ENCODE measurements at places on chromosomes 12 and 14.
A peak's percentile ranks its signal among the peaks of the same experiment; 100 is the strongest.

DNA sequence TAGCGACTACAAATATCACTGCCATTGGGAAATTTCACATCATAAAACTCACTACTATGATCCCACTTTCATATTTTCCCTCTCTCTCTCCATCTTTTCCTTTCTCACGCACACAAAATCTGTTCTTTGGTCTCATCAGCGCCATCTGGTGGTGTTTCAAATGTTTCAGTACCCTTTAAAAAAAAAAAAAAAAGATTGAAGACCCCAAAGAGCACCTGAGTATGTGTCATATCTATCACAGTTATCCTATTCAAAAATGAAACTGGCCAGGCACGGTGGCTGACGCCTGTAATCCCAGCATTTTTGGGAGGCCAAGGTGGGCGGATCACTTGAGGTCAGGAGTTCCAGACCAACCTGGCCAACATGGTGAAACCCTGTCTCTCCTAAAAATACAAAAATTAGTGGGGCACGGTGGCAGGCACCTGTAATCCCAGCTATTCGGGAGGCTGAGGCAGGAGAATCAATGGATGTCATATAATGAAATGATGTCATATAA, 72.4 kb downstream of the TTC9 start:
- DNase-seq = peak; percentile 41

GRCh38 chr12:4446335-4446734, 720 bp upstream of the FGF6 start:
- DNase-seq = no peak

- no peak for DNase-seq
Observed at GRCh38 chr14:103550451-103551337, 11.8 kb downstream of the BAG5 start.

DNA sequence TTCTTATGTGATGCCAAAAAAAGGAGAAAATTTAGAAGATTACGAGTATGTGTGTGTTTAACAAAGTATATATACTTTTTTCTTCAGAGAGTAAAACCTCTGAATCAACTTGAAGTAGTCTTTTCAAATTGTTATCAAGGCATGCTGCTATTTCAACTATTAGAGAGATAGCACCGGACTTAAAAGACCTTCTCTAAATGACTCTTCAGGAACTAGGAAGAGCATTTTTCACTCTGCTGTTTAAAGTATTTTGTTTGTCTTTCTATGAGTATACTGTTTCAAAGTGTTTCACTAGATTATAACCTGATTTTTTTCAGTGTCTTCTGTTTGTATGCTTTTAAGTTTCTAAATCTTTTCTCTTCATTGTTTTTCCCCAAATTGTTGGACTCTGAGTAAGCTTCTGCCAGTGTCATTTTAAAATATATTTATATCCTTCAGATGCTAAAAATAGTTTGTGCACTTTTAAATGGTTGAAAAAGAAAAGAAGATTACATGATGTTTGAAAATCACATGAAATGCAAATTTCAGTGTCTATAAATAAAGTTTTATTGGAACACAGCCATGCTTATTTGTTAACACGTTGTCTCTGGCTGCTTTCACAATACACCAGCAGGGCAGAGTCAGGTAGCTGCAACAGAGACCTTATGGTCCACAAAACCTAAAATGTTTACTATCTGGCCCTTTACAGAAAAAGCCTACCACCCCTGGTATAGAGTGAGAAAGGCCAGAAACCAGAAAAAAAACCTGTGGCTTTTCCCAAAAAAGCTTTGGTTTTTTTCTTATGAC, 21.3 kb downstream of the CRADD start:
- no peak for DNase-seq

GRCh38 chr12:107014055-107014454, 27.1 kb upstream of the MTERF2 start:
- DNase-seq = no peak

DNA sequence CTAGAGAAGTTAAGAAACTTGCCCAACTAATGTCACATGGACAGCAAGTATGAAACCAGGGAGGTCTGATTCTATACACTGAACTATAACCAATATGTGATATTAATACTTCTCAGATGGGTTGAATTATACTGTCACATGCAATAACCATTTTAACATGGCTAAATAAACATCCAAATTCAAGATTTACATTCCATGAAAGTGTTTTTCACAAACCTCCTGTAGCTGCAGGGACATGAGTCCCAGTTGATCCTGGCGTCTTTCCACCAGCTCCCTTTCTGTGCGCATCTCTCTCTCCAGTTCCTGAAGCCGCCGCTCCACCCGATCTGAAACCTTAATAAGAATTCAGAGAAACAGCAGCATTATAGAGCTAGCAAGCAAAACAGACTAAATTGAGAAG, 79.0 kb downstream of the CEP128 start:
- DNase-seq = no peak

DNA sequence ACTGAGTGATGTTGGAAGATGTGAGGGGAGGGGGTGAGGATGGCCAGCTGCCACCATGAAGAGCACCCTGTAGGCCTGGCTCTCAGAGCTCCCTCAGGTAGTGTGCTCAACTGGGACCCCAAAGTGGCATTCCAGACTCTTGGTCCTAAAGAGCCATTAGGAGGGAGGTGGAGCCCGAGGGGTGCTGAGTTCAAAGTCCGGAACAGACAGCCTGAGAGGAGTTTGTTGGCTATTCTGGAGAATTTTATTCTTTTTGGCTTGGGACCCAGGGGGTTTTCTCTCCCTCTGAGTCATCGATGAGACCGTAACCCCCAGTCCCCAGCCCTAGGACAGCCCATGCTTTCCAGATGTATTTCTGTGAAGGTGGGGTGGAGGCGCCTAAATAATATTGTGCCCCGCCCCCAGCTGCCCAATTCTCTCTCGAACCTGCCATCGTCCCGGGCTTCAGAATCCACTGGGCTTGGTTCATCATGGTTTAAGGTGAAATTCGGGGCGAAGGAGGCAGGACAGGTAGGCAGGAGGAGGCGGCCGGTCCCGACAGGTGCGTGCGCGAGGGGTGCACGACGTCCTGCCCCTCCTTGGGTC, 690 bp upstream of the RBP5 start:
- DNase-seq = no peak

GRCh38 chr12:77238335-77238734, 173.0 kb upstream of the E2F7 start:
- DNase-seq = no peak

DNA sequence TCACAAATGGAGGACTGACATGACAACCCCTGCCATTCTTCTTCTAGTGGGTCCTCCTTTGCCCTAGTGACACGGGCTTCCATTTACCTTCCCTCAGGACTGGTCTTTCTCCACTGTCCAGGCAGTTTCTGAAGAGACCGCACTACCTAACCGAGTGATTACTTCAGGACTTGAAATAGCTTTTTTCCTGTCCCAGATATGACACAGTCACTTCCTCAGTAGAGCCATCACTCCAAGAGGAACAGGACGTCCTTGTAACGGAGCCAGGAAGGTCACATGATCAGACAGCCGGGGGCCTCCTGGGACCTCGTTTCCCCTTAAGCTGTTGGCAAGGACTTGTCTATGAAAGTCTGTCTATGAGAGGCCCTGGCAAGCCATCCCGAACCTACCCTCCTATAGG, 62.3 kb downstream of the FOS start:
- DNase-seq = no peak

DNA sequence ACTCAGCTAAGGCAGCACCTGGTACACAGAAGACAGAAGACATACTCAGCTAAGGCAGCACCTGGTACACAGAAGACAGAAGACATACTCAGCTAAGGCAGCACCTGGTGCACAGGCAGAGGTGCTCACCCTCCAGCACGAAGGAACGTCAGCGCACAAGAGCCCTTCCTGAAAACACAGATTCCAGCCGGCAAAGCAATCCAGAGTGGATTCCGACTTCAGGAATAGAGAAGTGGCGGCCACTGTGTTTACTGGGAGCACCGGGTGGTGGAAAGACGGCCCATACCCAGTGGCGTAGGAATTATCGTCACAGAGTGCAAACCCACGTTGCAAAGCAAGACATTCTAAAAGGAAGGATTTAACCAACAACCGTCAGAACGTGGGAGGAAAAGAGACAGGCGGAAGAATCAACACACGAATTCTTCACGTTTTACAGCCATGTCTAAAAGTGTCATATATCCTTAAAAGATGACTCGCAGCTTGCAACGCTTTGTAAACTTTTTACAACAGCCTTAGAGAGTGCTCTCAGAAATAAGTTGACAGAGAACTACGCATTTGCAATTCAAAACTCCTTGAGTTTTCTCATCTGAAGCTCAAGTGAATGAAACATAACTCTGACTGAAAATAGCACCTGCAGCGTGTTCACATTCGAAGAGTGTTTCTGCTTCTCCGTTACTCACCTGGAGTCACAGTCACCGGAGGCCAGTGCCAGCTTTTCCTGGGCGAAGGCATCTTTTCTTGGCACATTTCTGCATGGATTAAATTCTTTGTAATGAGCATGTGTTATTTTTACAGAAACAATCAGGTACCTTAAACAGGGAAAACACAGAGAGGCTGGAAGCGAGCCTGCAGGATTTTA, 55.8 kb upstream of the GALNT9 start:
- DNase-seq = no peak

DNA sequence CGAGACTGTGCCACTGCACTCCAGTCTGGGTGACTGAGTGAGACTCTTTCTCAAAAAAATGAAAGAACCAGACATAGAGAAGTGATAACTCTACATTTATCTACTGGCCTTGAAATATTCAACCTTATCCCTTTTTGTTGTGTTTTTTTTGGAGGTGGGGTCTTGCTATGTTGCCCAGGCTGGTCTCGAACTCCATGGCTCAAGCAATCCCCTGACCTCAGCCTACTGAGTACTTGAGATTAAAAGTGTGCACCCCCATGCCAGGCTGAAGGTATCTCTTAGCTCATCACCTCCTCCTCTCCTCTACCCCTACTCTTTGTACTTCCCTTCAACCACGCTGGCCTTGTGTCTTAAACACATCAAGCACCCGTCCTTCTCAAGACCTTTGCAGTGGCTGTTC, 3.8 kb downstream of the DRAM1 start:
- no peak for DNase-seq

GRCh38 chr14:61587081-61587713, 108.1 kb upstream of the HIF1A start:
- DNase-seq = no peak

DNA sequence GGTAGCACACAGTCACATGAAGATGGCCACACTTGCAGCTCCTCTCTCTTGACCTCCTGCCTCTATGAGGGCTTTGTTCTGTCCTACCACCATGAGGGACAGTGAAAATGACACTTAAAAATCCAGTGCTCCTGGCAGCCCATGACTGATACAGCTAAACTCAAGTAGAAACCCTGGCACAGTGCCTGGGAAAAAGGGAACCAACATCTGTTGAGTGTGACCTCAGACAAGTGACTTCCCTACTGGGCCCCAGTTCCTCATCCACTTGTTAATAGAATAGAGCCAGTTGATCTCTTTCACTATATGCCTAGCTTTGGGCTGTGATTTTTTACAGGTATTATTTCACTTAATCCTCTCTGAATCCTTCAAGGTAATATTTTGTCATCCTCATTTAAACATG, 4.8 kb downstream of the GUCY2C start:
- no peak for DNase-seq

DNA sequence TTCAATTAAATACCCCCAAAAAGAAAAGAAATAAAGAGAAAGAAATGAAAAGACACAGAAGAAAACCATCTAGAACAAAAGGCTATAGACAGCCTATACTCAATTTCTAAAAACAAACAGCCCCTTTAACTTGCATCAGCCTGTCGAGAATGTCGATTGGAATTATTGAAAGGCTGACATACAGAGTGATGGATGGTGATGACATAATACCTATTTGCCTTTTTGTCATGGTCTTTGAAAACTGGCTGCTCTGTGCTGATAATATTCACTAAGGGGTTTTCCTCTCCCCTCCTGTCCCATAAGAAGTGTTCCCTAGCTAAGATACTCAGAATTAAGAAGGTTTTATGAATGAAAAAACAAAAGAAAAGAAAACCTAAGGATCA, 393.7 kb downstream of the SOX5 start:
- DNase-seq = no peak

GRCh38 chr12:66268562-66268961, 33.7 kb upstream of the HELB start:
- no peak for DNase-seq

GRCh38 chr12:114253976-114254778, 151.8 kb downstream of the TBX5 start:
- no peak for DNase-seq

DNA sequence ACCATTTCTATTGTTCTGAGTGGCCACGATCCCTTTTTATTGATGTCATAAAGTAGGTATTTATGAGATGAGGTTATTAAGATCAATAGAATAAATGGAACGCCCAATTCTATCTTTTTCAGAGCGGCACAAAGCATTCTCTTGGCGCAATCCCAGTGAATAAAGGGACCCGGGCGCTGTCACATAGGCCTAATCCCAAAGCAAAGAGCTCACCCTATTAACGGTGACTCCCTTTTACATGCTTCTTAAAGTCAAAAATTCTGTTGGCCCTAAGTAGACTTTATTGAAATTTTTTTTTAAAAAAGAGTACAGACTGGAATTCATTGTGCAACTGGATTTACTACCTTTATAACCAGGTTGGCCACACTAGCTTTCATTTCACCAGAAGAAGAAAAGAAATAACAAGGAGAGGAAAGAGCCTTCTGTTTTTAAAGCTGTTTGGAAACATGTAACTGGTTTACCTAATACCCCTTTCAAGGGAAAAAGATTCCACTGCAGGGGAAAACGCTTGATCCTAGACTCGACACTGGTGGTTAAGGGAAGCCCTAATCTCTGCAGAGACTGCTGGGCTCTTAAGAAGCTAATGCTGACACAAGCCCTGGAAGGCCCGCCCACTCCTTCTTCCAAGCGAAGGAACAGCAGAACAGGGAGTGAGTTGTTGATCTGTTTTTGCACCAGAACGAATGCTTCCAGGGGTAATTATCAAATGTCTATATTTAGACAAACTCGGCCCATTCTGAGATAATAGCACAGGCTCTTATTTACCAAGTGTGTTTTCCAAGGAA, 381.2 kb downstream of the BCL11B start:
- DNase-seq = no peak

DNA sequence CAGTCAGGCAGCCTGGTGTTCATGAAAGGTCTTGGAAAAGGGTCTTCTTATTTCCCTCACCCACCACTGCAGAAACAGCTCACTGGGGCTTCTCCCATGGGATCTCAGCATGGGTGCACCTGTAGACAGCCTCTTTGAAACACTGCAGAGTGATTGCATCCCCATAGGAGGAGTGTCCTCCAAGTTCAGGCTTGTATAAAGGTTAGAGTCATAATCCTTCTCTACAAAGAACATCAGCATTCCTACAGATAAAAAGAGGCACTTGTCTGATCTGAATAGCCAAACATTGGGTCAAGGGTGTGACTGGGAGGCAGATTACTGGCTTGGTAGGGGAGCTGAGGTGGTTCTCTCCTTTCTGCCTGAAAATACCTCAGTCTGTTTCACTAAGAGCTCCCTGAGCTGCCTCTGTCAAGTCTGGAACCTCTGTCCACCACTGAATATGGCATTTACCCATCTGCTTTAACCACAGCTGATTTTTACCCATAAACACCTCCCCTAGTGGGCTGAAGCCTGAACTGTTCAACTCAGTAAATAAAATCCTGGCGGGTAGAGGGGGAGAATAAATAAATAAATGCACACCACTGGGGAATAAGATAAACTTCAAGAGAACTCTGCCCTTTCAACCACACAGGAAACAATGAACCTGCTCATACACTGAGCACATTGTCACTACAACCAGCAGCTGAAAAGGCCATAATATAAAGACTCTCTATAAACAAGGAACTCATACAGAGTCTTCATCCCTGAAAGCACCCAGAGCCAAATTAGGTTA, 120.7 kb upstream of the SCAF11 start:
- no peak for DNase-seq
